Brain (organoid and tissue), 16 donors: ENCODE measurements at places on chromosomes 12 and 14.
A peak's percentile ranks its signal among the peaks of the same experiment; 100 is the strongest.

DNA sequence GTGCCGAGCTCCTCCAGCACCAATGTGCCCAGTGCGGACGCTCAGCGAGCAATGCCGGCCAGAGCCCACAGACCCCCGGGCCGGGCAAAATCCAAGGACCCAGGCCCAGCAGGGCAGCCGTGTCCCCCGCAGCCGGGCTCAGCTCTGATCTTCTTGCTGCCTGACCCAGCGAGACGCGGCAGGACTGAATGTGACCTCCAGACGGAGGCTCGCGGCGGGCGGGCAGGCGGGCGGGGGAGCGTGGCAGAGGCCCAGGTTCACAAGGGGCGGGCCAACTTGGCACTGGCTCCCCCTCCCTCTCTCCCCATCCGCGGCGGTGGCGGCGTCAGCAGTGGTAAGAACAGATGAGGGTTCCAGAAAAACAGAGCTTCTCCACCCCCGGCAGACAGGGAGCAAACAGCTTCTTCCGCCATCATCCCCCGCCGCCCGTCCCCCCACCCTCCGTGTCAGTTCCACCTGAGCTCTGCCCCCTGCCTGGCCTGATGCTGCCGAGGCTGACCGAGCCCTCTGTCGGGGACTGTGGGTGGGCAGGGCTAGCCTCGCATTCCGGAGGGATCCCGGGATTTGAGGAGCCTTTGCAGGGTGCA is 94.3 kb downstream of the RFLNA start:
- DNase-seq: peak; percentile 79

DNA sequence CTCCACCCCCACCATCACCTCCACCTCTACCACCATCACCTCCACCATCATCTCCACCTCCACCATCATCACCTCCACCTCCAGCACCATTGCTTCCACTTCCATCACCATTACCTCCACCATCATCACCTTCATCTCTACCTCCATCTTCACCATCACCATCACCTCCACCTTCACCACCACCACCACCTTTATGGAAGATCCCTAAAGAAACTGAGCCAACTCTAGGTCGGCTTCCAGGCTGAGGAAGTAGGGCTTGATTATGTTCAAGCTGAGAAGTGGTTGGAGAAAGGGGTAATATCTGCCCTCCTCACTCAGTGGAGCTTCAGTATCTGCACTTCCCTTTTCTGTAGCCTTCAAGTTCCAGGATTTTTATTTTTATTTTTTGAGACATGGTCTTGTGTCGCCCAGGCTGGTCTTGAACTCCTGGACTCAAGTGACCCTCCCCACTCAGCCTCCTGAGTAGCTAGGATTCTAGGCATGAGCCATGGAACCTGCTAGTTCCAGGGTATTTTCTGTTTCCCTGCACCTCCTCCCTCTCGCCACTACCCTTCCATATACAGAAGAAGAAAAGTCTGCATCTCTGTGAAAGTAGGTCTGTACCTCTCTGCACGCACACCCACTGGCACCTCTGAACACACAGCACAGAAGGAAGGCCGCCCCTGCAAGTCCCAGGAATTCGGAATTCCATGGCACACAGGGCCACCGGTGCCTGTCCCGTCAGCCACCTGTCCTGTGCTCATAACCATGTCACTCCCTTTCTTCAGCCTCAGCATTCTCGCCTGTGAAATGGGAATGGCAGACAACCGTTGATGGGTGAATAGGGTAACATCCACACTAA is 5.9 kb downstream of the ZBTB42 start:
- DNase-seq: no peak

- no peak for DNase-seq
These were observed 276.1 kb downstream of the ALG10 start for GRCh38 chr12:34298176-34298970.

GRCh38 chr12:76790564-76791552 is 26.9 kb downstream of the ZDHHC17 start:
- peak; percentile 16 for DNase-seq

DNA sequence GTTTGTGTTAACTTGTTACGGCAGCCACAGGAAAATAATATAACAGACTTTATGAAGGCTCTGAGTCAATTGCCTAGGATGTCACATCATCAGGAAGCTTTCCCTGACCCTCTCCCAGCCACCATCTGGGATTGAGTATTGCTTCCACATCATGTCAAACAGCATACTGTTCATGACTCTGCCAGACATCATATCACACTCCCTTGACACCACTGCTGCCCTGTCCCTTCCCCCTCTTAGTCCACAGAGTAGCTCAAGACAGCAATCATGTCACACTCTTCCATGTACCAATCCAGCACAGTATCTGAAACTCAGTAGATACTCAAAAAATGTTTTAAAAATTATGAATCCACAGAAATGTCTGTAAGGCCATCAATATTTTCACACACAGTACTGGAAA is 168.0 kb downstream of the PIK3C2G start:
- no peak for DNase-seq

- DNase-seq: no peak
These were observed 15.1 kb downstream of the TUNAR start for GRCh38 chr14:95891742-95892141.

DNA sequence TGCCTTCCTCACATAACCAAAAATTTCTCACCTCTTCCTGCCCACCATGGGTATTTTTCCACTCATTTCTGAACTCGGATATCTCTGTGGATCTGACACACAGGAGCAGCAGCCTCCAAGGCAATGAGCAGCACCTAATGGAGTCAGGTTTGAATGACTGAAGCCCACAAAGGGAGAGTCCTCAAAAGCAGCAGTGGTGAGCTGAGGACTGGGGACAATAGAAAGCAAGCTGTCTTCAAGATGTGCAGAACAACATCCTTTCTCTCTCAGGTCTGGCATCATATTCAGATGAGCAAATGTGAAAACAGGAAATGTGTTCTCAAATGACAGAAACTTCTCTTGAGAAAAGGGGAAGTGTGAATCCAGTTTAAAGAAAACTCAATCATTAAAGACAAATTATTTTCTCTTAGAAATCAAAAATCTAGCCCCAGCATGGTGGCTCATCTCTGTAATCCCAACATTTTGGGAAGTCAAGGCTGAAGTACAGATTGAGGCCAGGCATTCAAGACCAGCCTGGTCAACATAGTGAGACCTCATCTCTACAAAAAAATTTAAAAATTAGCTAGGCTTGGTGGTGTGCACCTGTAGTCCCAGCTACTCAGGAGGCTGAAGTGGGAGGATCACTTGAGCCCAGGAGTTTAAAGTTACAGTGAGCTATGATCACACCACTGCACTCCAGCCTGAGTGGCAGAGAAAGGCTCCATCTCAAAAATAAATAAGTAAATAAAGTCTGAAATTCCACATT is 54.2 kb downstream of the C12orf42 start:
- DNase-seq: no peak

DNA sequence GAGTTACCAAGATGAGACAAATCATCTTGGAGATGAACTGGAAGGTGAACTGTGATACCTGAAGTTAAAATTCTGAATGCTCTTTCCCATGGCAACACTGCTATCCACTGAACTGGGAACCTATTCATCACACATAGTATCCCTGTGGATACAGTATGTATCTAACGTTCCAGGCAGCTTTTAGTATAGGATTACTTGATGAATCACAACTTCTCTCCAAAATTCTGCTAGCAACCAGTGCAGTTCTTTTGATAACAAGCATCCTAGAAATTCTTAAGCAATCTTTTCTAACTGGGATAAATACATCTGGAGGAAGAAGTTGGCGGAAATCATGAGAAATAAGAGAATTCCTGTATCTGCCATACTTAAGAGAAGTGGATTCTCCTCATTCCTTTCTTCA is 66.4 kb downstream of the PAWR start:
- DNase-seq: no peak

GRCh38 chr14:50666772-50667683 is 1.1 kb downstream of the SAV1 start:
- DNase-seq: peak; percentile 83

DNA sequence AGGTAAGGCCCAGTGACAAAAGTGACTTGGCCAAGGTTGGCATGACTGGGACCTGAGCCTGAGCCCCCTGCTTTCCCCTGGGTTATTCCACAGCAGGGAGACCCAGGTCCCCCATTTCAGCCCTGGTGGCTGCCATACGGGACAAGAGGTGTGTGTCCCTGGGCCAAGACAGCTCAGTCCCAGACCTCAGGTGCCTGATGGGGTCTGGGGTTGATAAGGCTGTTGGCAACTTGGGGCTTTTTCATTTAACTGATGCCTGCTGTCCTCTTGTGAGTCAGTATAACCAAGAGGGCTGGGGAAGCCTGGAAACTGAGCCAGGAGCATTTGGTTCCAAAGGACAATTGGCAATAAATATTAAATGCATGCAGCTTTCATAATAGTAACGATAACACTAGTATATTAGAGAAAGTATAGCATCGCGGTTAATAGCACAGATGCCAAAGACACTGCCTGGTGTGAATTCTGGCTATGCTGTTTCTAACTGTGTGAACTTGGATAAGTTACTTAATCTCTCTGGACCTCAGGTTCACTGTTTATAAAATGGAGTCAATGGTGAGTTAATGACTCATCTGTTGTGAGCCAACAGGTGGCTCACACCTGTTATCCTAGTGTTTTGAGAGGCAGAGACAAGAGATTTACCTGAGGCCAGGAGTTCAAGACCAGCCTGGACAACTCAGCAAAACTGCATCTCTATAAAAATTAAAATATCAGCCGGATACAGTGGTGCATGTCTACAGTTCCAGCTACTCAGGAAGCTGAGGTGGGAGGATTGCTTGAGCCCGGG is 898 bp downstream of the SDSL start:
- DNase-seq: no peak

DNA sequence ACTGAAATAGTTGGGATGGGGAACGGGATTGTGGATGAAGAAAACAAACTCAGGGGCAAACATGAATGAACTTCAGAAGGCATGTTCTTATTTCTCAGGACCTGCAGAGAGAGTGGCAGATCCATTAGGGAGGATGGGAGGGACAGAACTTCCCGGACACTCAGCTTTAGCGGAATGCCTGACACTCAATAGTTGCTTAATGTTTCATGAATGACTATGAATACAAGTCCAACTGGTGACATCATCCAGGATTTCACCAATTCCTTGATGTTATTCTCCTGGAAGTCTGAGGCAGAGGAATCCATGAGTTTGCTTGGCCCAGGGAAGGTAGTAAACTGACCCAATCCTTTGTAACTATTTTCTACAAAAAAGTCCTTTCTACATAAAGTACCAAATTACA is 37.8 kb upstream of the LRRC10 start:
- DNase-seq: no peak

DNA sequence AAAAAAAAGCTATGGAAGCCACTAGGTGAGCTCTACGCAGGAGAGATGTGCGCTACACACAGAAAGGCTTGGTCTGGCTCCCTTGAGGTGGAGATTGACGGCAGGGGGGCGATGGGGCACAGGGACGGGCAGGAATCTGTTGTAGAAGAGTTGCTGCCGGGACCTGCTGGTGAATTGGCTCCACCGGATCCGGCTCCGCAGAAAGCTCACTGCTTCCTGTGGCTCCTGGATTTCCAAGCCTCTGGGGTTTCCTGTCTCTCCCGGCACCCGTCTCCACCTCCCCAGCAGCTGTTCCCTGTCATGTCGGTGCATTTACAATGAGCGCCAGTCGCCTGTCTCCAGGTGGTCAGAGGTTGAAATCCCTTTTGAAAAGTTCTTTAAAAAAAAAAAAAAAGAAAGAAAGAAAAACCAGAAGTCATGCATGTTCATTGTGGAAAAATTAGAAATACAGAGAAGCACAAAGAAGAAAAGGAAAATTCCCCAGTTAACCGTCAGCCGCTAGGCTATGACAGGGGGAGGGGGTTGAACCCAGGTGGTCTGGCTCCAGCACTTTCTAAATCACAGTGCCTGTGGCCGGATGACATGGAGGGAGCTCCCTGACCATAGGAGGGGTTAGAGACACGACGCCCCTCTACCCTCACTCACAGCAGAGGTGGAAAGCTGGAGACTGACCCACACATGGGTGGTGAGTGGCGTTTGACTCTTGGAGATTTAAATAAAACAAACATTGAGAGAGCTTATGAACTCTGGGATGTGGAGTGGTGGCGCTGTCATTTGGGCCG is 20.8 kb downstream of the FAM222A start:
- no peak for DNase-seq

DNA sequence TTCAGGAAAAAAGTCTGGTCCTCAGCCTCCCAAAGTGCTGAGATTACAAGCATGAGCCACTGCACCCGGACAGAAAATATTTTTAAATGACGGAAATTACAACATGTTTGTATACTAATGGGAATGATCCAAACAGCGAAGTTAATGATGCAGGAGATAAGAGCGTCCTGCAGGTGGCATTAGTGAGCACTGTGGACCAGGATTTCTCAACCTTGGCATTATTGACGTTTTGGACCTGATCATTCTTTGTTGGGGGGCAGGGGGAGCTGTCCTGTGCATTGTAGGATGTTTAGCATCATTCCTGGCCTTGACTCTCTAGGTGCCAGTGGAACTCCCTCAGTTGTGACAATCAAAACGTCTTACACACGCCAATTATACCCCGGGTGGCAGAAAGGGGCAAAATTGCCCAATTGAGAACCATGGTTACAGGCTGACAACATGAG is 34.1 kb downstream of the SCFD1 start:
- peak; percentile 45 for DNase-seq

GRCh38 chr12:26124446-26125399 is at the start of gene BHLHE41:
TSS of gene BHLHE41 (minus strand) at chr12:26125037. CDS start at chr12:26124779, 258 bp downstream.
- peak; percentile 59 for DNase-seq

- no peak for DNase-seq
These were observed 11.8 kb upstream of the EDDM3A start for GRCh38 chr14:20733684-20734429.

GRCh38 chr14:53620890-53621289 is 335.7 kb downstream of the BMP4 start:
- DNase-seq: no peak

DNA sequence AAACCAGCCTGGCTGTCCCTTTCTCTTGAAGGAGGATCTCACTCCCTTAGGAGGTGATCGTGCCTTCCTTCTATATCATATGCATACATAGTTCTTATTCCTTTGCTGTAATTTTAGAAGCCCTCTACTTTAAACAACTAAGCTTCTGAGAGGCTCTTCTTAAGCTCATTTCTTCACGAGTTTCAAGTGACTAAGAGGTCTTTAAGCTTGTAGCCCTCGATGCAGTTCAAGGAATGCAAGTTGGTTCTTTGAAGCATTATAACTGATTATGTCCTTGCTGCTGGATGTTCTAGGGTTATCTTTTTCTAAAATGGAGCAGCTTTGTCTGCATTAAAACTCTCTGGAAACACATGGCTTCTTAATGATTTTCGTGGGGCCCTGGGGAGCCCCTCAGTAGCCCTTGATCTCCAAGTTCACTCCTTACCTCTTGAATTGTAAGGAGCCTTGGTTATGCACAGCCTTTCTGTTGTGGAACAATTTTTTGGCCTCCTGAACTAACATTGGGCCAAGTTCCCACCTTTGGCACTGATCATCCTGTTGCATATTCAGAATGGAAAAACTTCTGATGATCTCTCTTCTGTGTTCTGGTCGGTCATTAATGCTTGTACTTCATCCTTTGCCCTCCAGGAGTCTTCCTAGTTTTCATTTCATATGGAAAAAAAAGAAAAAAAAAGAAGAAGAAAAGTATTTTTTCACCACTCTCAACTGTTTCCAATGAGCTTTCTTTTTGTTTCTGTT is 12.6 kb downstream of the RASSF8 start:
- DNase-seq: no peak

GRCh38 chr14:53494587-53494986 is 341.5 kb upstream of the DDHD1 start:
- DNase-seq: no peak

GRCh38 chr14:84671776-84672175 is 858.2 kb upstream of the FLRT2 start:
- DNase-seq: peak; percentile 68

- DNase-seq: no peak
These were observed 236.2 kb downstream of the KTN1 start for GRCh38 chr14:55816225-55816624.
